Natural killer cell (primary cell): ENCODE measurements at places on chromosomes 13 and 19. TPM values are rescaled to one million over a fixed set of nuclear protein-coding genes. Genes with fewer than 3 reads are reported as not detected.

The PRRG2 gene
- total RNA-seq = 0.56 TPM

- no peaks in the 10 kb centered on the region for H3K4me1 ChIP-seq
- no peak overlapping the region for H3K4me3 ChIP-seq
- H3K36me3 ChIP-seq = no peaks in the 10 kb centered on the region
- DNase-seq = no peak
- H3K27ac ChIP-seq = no peak overlapping the region
- H3K27me3 ChIP-seq = no peaks in the 10 kb centered on the region
These were observed 57.0 kb downstream of the SLC10A2 start for GRCh38 chr13:103009051-103009840.

GRCh38 chr19:23406721-23407120 lies 11.4 kb upstream of the ZNF91 start:
- no peaks in the 10 kb centered on the region for H3K4me1 ChIP-seq
- H3K27me3 ChIP-seq = no peaks in the 10 kb centered on the region
- no peak for DNase-seq
- H3K4me3 ChIP-seq = no peak overlapping the region
- H3K27ac ChIP-seq = no peak overlapping the region

- no peaks in the 10 kb centered on the region for H3K36me3 ChIP-seq
- no peak for DNase-seq
- H3K27me3 ChIP-seq = no peaks in the 10 kb centered on the region
- H3K4me1 ChIP-seq = no peaks in the 10 kb centered on the region
These were observed 68.2 kb downstream of the ZNF100 start for GRCh38 chr19:21699197-21699596.

DNA sequence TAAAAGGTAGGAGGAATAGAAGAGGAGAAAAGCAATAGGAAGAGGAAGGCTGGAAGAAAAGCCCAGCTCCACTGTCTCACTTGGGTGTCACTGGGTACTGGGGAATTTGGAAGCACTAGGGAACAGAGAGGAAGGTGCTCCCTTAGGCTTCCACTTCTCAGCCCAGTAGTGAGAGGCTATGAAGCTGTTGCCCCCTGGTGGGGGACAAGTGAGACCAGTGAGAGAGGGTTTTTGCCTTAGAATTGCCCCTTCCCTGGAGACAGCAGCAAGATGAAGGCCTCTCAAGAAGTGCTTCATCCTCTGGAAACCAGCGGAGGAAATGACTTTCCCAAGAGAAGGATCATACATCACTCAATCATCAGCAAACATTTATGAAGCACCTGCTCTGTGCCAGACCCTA lies 4.7 kb upstream of the ZNF606 start:
- no peak for DNase-seq
- no peak overlapping the region for H3K27ac ChIP-seq
- H3K4me1 ChIP-seq = peaks cover 28% of the 10 kb centered on the region
- H3K4me3 ChIP-seq = no peak overlapping the region

The TMPRSS9 gene
- total RNA-seq = not detected

DNA sequence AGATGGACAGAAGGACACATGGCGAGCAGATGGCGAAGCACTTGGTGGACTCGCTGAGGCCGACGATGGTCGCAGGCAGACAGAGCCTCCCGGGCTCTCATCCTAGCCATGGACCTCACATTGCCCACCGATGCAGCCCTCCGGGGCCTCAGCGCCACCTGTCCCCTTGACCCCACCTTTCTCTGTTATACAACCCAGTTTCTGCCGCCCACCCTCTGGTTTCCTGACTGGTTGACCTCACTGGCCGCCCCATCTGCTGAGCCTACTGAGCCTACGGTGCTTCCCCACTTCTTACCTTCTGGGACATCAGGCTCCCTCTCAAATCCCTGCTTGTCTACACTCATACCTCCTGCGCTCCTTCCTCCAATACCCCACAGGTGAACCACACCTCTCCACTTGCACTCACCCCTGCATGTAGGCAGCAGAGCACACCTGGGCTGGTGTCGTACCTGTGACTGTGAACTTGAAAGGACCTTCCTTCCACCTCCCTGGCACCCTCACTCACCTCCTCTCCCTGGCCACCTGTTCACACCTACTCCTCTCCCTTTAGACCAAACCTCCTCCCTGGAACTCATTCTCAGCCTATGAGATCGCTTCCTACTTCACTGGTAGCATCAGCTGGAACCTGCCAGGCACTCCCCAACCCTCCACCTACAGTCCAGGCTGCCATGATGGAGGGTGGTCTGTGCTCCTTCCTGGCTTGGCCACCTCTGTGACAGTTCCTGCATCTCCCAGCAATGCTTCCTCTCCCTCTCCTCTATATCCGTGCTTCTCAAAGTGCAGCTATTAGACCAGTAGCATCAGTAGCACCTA lies 36.1 kb downstream of the HPN start:
- H3K27ac ChIP-seq = no peak overlapping the region
- DNase-seq = no peak
- H3K27me3 ChIP-seq = no peaks in the 10 kb centered on the region
- H3K36me3 ChIP-seq = no peaks in the 10 kb centered on the region

The ATP11A gene
- total RNA-seq = 68.6 TPM
